ENCODE measurements at places on chromosomes 13 and 19.
A peak's percentile ranks its signal among the peaks of the same experiment; 100 is the strongest.

GRCh38 chr19:34722353-34722752 lies 11.7 kb upstream of the ZNF181 start:
- no peak for DNase-seq

DNA sequence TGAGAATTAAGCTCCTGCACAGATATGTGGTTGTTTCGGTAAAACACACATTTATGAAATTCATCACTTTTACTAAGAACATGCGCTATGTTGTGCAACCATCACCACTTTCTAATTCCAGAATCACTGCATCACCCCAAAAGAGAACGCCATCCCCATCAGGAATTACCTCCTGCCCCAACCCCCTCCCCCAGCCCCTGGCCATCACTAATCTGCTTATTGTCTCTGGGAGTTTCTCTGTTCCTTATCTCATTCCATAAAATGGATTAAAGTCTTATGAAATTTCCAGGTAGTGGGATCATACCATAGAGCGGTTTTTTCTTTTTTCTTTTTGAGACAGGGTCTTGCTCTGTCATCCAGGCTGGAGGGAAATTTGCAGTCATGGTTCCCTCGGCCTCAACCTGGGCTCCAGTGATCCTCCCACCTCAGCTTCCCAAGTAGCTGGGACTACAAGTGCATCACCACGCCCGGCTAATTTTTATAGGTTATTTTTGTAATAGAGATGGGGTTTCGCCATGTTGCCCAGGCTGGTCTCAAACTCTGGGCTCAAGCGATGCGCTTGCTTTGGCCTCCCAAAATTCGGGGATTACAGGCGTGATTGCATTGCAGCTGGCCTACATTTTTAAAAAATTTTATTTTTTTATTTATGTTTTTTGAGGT lies 3.5 kb downstream of the ZSCAN5B start:
- DNase-seq: no peak

DNA sequence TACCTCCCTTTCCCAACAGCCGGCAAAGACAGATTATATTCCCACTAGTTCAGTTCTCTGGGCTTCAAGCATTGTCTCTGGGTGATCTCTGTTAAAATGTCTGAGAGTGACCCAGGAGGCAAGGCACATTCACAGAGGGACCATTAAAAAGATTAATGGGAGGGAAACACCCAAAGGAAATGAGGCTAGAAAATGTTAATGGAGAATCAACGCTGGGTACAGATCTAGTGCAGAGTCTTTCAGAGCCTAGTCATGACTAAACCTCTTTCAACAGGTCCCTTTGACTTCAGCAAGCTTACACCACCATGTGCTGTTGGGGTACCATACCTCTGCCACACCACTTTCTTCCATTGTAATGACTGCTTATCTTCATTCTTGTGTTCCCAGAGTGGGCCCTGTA lies 358.6 kb downstream of the DCT start:
- DNase-seq: no peak

DNA sequence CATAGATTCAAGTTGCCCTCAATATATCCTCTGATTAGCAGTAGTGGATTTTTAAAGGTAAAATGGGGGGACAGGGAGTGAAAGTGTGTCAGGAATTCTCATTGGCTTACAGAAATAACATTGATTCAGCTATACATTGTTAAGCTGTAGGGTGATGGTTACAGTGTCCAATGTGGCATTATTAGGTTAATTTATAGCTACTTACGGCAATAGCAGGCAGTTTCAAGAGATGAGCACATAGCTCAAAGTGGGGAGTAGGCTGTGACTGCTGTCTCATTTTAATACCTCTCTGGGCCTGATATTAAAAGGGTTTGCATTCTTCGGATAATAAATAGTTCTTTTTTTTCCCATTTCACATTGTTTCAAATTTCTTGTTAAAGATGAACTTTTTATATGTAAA lies 34.6 kb downstream of the PAN3 start:
- DNase-seq: no peak

GRCh38 chr19:8457209-8457608 lies 12.4 kb downstream of the HNRNPM start:
- DNase-seq: no peak

DNA sequence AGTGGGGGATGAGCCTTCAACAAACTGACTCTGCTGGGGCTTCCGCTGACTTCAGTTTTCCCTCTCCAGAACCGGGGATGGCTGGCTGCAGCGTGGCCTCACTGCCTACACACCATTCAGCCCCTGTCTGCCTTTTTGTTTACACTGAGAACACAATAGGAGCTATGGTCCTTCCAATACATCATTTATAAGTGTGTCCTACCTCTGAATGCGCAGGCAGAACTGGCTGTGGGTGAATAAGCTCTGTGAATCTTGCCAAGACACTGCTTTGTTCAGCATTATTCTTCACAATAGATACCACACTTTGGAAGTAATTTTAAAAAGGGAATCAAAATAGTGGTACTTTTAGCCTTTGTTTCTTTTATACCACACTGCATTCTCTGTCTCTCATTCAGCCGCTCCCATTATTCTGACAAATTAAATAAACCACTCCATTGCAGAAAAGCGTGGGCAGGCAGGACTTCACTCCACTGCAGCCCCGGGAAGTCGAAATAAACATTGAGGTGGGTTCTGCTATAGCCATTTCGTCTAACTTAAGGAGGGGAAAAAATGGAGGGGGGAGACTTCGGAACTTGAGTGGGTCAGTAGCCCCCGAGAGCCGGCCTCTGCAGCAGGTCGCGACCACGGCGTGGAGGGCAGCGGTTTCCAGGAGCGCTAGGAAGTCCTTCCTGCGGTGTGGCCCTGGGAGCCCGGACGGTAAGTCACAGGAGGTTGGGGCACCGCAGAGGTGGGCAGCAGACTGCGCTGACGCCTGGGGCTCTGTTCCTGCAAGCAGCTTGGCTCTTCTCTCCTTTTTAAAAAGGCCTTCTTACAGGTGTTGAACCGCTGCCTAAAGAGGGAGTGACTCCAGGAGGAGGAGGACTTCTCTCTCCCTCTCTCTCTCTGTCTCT lies 94.8 kb upstream of the SOX1 start:
- DNase-seq: no peak

- DNase-seq: no peak
Measured at GRCh38 chr19:8468761-8469373, 24.1 kb downstream of the HNRNPM start.

DNA sequence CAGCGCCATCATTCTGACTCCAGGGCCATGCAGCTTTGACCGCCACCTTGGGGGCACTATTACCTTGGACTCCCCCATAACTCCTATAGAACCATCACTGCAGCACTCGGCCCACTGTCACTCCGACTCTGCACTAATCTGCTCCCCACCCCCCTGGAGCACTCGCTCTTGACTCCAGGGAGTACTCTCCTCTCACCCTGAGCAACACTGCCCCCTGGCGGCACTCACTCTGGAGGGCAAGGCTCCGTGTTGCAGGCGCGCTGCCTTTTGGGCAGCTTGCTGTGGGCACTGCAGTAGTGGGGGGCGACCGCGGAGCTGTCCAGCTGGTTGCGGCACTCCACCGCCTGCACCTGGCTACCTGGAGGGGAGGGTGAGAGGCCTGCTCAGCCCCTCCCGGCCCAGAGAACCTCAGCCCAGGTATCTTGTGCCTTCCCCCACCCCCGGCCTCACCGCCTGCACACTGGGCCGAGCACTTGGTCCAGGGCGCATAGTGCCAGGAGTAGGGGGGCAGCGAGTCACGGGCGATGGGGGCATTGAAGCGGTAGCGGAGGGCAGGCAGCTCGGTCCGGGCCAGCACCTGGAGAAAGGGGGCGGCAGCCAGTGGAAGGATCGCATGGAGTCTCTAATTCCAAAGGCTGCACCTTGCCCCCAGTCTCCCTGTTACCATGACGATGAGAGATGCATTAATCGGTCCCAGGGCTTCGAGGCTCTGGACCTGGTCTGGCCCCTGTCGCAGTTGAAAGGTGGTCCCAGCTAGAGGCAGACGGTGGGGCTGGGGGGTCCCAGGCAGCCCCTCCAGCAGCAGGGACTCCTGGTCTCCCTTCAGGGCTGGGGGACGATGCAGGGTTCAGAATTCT lies 8.9 kb upstream of the MYO1F start:
- peak; percentile 68 for DNase-seq

- no peak for DNase-seq
Measured at GRCh38 chr13:93740334-93740733, 513.7 kb downstream of the GPC6 start.

GRCh38 chr19:3770136-3770999 lies 1.7 kb downstream of the RAX2 start:
- no peak for DNase-seq

- no peak for DNase-seq
Measured at GRCh38 chr19:6519289-6519688, 11.5 kb upstream of the TNFSF9 start.

DNA sequence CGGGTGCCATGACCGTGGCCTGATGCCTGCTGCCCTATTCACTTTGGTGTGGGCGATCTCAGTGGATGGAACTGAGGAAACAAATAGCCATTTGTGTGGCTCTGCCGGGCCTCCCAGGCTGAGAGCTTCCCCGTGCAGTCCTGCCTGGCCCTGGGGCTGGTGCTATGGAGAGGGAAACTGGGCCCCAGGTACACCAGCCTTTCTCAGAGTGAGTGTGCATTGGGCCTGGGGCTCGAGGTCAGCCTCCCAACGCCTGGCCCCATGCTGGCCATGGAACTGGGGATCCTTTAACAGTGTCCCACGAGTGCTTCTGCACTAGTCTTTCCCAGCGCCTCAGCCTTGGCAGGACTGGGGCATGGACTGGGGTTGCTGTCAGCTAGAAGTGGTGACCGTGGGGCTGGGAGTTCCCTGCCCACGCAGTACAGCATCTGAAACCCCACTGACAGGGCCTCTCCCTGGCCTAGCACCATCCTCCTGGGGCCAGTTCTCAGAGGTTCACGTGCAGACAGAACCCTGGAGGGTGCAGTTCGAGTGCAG lies 10.5 kb downstream of the PLEKHF1 start:
- DNase-seq: no peak

- DNase-seq: no peak
Measured at GRCh38 chr13:85709072-85709471, 90.1 kb downstream of the SLITRK6 start.

GRCh38 chr19:2550431-2551171 lies 74.7 kb downstream of the GADD45B start:
- no peak for DNase-seq

GRCh38 chr13:48500652-48501197 lies 32.2 kb downstream of the RCBTB2 start:
- DNase-seq: no peak

GRCh38 chr19:30634996-30635975 lies 263.1 kb downstream of the ZNF536 start:
- DNase-seq: no peak

GRCh38 chr13:36817996-36818803 lies 822 bp upstream of the RFXAP start:
- no peak for DNase-seq

- DNase-seq: no peak
Measured at GRCh38 chr13:25151626-25152195, 20.4 kb downstream of the AMER2 start.

DNA sequence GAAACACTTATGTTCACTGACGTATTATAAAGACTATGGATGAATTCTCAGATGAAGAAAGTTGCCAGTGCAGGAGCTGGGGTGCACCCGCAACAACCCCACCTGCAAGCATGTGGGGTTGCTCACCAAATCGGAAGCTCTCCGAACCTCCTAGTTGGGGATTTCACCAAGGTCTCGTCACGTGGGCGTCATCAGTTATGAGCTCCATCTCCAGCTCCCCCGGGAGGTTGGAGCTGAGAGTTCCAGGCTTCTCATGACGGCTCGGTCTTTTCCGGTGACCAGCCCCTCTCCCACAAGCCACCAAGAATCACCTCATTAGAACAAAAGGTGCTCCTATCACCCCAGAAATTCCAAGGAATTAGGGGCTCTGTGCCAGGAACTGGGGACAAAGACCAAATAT lies 46.1 kb upstream of the TUBGCP3 start:
- DNase-seq: no peak

- DNase-seq: no peak
Measured at GRCh38 chr19:2517881-2518601, 42.1 kb downstream of the GADD45B start.

DNA sequence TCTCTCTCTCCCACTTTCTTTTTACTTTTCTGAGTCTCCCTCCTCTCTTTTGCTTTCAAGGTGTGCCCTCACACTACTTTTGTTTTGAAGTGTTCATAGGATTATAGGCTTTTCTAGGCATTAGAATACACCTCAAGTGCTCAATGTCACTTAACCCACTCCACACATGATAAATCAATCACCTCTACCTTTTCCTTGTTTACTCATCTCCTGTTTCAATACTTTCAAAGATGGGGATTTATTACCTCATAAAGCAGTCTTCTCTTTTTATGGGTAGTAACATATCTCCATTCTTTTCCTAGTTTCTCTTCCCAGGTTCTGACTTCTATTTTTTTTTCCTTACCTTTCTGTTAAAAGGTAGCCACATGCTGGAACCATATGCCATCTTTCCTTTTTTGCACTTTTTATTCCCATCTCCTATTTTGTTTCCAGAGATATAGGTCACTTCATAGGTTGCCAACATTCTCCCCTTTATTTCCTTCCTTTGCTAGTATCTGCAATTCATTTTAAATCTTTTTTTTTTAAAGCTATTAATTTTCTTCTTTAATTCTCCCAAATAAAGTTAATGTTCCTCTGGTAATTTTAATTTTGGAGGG lies 137.6 kb upstream of the SLC10A2 start:
- DNase-seq: no peak

DNA sequence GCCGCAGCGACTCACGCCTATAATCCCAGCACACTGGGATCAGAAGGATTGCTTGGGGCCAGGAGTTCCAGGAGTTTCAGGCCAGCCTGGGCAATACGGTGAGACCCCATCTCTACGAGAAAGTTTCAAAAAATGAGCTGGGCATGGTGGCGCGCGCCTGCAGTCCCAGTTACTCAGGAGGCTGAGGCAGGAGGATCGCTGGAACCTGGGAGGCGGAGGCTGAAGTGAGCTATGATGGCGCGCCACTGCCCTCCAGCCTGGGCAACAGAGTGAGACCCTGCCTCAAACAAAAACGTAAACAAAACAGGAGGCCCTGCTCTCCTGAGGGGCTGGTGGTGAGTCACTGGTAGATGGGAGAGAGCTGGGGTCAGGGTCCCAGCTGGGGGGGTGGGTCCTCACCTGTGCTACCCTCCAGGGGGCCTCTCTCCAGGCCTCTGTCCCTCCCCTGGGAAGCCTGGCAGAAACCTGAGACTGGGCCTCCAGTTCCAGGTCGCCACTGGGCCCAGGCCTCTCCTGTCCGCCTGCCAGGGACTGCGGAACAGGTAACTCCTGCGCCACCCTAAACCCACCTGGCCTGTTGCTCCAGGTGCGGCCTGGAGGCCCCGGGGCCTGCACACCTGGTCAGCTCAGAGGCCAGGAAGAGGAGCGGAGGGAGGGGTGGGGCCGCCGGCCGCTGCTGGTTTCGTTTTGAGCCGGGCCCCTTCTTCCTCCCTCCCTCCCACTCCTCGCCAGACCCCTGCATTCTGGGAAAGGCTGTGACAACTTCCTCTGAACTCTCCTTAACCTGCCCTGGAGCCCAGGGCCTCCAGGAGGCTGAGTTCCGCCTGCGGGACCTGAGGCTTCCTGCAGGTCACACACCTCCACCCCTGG lies 17.2 kb upstream of the ZBTB7A start:
- DNase-seq: no peak

Data from stimulated activated CD4-positive, alpha-beta T cell treated with anti-CD3 and anti-CD28 coated beads, Interleukin-4, amount 100 ng/mL, for 48 hours (primary cell).